ENCODE measurements at places on chromosomes 6 and 20. TPM values are rescaled to one million over a fixed set of nuclear protein-coding genes. Genes with fewer than 3 reads are reported as not detected.

GRCh38 chr6:107817784-107818183, 6.3 kb downstream of the SCML4 start:
- H3K27me3 ChIP-seq, result no peaks in the 10 kb centered on the region
- no peak for DNase-seq
- peaks cover 10% of the 10 kb centered on the region for H3K36me3 ChIP-seq
- H3K27ac ChIP-seq, result peak overlapping the region; percentile 97
- peak overlapping the region; percentile 71 for H3K4me3 ChIP-seq
- peaks cover 74% of the 10 kb centered on the region for H3K4me1 ChIP-seq

- DNase-seq, result no peak
- H3K36me3 ChIP-seq, result peaks cover 9% of the 10 kb centered on the region
- H3K4me3 ChIP-seq, result no peak overlapping the region
- peaks cover 8% of the 10 kb centered on the region for H3K27me3 ChIP-seq
- peaks cover 8% of the 10 kb centered on the region for H3K4me1 ChIP-seq
These were observed 252.7 kb downstream of the UST start for GRCh38 chr6:148999501-148999900.

The AIF1 gene
- total RNA-seq, result 150 TPM

The GSTA2 gene
- not detected for total RNA-seq

The CUTA gene
- total RNA-seq, result 125 TPM
